ENCODE measurements at places on chromosomes 1 and 21.
A peak's percentile ranks its signal among the peaks of the same experiment; 100 is the strongest.

GRCh38 chr1:110011527-110012041 is 22.8 kb upstream of the STRIP1 start:
- DNase-seq: peak; percentile 65

GRCh38 chr21:38186661-38187270 is 70.0 kb upstream of the KCNJ15 start:
- DNase-seq: no peak

GRCh38 chr1:62142496-62142895 is 52.2 kb upstream of the L1TD1 start:
- DNase-seq: peak; percentile 53

DNA sequence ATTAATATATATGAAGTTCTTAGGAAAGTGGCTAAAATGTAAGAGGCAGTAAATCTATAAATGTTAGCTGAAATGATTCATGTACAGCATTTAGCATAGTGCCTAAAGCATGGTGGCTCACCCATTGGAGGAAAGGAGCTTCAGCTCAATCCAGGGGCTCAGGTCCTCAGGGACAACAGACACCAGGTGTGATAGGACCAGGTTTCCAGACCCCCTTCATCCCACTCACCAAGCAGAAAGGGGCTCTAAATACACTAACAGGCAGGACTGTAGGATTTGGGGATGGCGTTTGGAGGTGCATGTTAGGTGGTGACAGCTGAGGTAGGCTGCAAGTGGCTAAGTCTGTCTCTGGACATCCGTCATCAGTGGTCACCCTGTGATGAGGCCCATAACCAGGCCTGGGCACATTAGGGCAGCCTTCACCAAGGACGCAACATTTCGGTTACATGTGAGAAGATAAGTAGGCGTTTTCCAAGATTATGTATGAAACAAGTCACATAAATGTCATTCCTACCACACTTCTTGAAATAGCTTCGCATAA is 233.1 kb downstream of the C1orf94 start:
- no peak for DNase-seq

DNA sequence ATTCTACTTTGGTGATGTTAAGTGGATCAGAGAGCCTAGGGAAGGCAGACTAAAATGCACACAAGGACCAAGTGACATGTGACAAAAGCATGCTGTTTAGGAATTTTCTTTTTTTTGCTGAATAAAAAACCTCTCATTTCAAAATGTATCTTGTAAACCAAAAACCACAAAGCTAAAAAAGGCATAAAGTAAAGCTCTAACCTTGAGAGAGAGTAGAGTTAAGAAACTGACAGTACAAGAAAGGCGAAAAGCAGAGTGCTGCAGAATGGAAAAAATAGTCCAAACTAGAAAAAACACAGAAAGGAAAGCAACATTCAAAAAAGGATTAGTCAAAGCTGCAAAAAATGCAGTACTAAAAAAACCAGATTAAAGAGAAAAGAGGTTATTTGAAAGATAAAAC is 76.5 kb downstream of the EPS15 start:
- DNase-seq: no peak

DNA sequence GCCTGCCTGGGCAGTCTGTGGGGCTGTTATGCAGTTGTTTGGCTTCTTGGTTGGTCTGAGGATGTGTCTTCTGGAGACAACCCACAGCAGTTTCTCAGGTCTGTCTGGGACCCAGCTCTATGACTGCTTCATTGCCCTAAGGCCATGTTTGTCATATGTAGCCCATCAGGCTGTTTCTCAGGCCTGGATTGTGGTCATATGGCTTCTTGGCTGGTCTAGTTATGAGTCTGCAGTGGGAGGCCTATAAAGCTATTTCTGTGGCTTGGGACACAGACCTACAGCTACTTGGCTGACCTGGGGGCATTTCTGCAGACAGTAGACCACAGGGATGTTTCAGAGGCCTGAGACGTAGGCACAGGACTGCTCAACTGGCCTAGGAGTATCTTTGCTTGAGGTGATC is 41.5 kb downstream of the CHIA start:
- DNase-seq: no peak

DNA sequence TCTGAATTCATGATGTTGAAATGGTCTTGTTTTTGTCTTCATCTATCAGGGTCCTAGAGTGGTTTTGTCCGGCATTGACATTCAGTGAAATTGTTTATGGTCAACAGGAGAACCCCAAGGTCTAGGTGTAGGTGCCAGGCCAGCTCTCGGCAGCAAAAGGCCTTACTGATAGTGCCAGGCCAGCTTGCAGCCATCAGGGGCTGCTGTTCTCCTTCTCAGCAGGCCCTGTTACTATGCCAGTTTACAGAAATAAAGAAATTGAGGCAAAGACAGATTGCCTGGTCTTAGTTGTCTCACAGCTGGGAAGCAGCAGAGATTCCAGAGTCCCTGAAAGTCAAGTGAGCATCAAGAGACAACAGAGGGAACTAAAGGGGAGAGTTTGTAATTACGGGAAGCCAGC is 12.0 kb downstream of the HMGB4 start:
- no peak for DNase-seq

- no peak for DNase-seq
Measured at GRCh38 chr1:169812131-169812530, 17.4 kb upstream of the METTL18 start.

- DNase-seq: no peak
Measured at GRCh38 chr1:165415068-165415467, 29.9 kb downstream of the RXRG start.

DNA sequence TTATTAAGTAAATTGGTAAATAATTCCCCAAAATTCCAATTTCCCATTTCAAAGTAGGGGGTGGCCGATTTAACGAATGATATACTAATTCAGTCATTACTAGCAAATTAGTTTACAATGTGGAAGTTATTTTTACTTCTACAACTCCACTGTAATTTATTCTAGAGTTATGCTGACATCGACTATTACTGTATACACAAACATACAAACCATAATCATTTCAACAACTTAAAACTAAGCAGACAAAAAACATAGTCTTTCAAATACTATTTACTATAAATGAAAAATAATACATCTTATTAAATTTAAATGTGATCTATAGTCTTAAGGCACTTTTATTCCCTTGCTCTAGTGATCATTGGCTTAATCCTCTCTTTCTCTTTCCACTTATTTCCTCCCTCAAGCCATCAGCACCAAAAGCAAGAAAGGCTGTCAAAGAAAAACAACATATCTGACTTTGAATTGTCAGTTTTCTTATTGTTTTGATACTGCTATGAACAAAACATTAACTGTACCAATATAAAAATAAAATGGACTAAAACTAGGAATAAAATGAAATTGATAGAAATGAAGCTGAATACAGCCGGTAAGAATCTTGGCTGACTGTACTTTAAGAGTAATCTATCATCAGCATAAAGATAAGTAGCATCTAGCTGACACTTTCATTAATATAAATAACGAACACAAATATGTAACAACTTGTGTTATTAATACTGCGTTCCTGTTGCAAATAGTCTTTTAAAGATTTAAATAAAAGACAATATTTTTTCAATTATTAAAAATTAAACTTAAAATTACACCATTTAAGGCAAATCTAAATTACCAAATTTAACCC is 4.1 kb downstream of the CDC42BPA start:
- DNase-seq: no peak

- peak; percentile 62 for DNase-seq
Measured at GRCh38 chr1:80656014-80656636, 1144.6 kb upstream of the ADGRL2 start.

DNA sequence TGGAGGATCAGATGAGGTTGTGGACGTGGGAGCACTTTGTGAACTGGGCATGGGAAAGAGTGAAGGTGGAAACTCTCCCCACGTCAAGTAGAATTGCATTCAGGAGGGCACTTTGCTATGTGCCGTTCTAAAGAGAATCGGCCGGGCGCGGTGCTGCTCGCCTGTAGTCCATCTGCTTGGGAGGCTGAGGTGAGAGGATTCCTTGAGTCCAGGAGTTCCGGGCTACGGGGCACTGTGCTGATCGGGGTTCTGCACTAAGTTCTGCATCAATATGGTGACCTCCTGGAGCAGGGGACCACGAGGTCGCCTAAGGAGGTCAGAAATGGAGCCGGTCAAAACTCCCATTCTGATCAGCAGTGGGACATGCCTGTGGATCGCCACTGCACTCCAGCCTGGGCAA is 141.9 kb downstream of the PEX14 start:
- DNase-seq: no peak

DNA sequence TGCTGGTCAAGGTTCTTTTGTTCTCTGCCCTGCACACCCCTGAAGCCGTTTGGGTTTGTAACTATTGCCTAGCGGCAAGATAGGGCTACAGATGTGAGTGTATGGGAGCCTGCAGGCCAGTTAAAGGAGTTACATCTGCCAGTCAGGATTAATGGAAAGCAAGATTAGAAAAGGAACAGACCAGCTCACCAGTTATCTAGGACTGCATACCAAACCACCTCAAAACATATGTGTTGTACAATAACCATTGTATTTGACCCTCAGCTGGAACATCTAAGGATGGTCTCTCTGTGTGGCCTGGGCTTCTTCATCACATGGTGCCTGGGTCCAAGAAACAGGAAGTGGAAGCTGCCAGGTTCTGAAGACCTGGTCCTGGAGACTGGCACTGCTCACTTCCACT is 52.5 kb upstream of the FBXO28 start:
- no peak for DNase-seq

DNA sequence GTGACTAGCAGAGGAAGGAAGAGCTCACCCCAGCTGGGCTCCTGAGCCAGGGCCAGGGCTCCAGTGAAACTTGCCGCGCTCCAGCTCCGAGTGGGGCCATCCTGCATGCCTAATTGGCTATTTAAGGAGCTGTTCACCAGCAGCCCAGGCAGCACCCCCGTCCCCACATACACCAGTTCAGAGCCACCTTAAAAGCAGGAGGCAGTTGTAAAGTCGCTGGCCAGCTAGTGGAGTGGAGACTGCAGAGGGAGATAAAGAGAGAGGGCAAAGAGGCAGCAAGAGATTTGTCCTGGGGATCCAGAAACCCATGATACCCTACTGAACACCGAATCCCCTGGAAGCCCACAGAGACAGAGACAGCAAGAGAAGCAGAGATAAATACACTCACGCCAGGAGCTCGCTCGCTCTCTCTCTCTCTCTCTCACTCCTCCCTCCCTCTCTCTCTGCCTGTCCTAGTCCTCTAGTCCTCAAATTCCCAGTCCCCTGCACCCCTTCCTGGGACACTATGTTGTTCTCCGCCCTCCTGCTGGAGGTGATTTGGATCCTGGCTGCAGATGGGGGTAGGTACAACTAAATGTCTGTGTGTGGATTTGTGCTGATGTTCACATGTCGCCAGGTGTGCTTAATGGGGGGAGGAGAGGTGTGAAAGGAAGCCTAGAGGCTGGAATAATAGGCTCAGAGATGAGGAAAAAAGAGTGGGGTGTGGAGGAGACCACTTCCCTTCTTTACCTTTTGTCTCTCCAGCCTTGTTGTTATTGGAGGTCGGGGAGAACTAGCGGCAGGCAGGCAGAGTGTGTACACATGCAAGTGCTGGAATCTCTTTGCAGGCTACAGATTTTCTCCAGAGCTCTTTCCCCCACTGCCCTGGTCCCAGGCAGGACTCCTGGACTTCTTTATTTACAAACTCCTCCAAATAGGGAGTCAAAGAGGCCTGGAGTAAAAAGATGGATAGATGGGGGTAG is at the start of gene CA14:
TSS of gene CA14 (plus strand) at position 151 of the 962 bp plus-strand sequence. CDS start at position 506, 355 bp downstream.
- peak; percentile 31 for DNase-seq

GRCh38 chr1:219387211-219387610 is 213.5 kb downstream of the LYPLAL1 start:
- no peak for DNase-seq

- no peak for DNase-seq
Measured at GRCh38 chr21:30251781-30252180, 31.0 kb downstream of the KRTAP24-1 start.

DNA sequence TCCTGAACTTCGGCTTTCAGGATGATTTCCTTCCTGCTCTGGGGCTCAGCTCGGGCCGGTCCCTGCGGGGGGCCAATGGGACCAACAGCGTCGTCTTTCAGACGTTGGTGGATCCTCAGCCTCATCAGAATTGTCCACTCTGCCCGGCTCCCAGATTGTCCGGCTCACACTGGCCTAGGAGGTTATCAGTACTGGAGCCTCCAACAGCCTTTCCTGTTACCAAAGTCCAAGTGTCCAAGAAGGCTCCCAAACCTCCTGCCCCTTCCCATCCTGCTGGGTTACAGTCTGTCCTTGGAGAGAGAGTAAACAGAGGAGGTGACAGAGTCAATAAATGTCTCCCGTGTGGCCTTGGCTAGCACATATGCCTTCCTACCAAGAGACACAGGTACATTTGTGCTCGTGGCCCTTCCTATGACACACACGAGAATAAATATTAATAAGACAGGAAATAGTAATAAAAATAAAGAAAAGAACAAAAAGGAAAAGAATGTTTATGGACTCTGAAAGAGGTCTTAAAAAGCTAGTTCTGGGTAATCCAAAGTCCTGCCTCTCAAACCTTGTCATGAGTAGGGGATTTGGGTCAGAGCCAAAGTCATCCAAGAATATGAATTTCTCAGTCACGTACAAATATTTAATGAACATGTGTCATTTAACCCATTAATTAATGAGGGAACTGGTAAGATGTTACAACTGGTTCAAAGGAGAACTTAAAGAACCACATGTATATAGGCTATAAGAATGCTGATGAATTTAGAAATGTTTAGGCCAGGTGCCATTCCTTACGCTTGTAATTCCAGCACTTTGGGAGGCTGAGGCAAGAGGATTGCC is 80.8 kb upstream of the SLC2A1 start:
- DNase-seq: no peak

GRCh38 chr21:38590449-38591217 is 92.4 kb upstream of the ERG start:
- DNase-seq: no peak

- DNase-seq: no peak
Measured at GRCh38 chr1:67148516-67149178, 13.9 kb upstream of the C1orf141 start.

DNA sequence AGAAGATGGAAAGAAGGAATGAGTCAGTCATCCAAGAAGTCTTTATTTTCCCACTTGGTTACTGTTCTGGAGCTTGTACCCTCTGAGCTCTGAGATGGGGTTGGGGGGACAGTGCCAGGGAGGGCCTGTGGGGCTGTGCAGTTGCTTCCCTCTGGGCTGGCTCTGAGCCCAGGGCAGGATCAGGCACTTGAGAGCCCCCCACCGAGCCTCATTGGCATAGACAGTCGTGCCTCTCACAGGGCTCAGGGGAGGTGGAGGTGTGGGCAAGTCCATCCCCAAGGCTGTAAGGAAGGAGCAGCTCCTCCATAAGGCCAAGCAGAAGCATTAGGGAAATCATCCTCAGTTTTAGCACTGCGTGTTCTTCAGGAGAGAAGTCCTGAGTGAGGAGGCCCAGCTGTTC is 2.5 kb upstream of the ARL8A start:
- DNase-seq: no peak

- DNase-seq: no peak
Measured at GRCh38 chr1:89502042-89502441, 22.6 kb upstream of the LRRC8B start.

DNA sequence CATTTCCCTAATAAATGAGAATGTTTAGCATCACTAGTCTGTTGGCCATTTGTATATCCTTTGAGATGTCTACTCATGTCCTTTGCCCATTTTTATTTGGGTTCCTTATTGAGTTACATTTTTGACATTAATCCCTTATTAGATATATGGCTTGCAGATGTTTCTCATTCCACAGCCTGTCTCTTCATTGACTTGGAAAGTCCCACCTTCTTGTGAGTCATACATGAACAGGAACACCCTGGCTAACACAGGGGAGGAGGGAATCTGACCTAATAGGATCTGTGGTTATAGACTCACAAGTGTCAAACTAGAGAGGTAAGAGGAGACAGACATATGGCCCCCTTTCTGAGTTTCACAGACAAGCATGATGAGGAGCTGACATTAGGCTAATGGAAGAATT is 11.5 kb downstream of the ZP4 start:
- DNase-seq: no peak

- DNase-seq: peak; percentile 59
Measured at GRCh38 chr1:236129306-236129705, 13.0 kb upstream of the GPR137B start.

Measured in iPS-NIHi11 (cell line).